Memory B cell (primary cell): ENCODE measurements at places on chromosomes 5 and 9.

GRCh38 chr9:133117271-133118178, 3.5 kb downstream of the RALGDS start:
- no peak for DNase-seq
- no peaks in the 10 kb centered on the region for H3K27me3 ChIP-seq
- peaks cover 43% of the 10 kb centered on the region for H3K4me1 ChIP-seq
- H3K36me3 ChIP-seq, result no peaks in the 10 kb centered on the region
- peak overlapping the region; percentile 9 for H3K27ac ChIP-seq

DNA sequence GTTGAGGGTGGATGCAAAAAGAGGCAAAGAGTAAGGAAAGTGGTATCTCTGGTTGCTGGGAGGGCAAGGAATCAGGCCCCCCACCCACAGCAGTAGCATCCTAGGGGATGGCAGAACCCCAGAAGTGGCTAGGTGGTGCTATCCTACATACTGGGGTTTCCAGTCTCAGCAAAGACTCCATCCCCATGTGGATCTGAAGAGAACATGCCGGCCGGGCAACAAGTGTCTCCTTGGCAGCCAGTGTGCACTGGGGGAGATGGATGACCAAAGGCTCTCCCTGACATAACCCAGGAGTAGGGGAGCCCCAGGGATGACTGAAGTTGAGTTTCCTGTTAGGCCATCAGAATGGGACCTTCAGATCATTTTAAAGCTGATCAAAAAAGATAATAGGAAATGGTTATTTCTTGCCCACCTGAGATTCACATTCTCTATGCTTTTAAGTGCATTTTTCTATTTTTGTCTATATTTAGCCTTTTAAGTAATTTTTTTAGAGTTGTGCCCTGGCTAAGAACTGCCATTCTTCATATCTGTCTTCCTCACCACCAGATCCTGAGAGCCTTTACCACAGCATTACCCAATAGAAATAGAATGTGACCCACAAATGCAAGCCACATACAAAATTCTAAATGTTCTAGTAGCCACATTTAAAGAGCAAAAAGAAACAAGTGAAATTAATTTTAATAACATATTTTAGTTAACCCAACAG, 78.7 kb upstream of the SMIM23 start:
- peaks cover 14% of the 10 kb centered on the region for H3K27me3 ChIP-seq
- DNase-seq, result no peak
- no peaks in the 10 kb centered on the region for H3K36me3 ChIP-seq
- no peak overlapping the region for H3K27ac ChIP-seq

DNA sequence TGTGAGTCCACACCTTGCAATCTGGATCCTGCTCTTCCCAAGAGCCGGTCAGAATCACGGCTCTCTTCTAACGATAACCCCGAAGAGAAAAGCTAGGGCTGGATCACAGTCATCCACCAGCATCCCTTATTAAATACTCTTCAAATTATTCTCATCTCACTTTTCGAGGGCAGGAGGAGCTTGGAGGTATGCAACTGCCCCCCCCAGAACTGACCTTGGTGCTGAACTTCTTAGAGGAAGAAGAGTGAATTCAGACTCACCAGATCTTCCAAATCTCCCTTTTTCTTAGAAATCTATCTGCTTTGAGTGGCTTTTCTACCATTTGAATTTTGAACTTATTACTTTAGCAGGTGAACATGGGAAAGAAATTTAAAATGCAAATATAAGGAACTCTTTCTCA, 75.7 kb downstream of the MED10 start:
- no peak for DNase-seq
- H3K4me3 ChIP-seq, result no peak overlapping the region
- H3K27me3 ChIP-seq, result peaks cover 2% of the 10 kb centered on the region
- peaks cover 2% of the 10 kb centered on the region for H3K36me3 ChIP-seq

DNA sequence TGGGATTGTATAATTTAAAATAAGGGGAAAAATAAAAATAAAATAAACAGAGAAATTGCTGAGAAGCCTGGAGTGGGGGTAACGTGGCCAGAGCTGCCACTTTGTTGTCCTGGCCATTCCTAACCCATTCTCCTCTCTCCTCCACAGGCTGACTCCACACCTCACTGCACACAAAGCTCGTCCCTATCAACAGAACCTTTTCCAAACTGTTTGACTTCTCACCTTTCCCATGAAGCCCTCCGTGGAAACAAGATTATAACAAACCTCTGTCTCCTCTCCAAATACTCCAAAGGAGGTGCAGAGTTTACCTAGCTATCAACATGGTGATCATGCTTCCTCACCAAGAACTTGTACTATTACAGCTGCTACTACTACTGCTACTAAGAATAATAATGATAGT, 151.1 kb downstream of the GLIS3 start:
- no peak overlapping the region for H3K27ac ChIP-seq
- no peaks in the 10 kb centered on the region for H3K36me3 ChIP-seq
- no peak overlapping the region for H3K4me3 ChIP-seq
- H3K27me3 ChIP-seq, result peaks cover 9% of the 10 kb centered on the region
- DNase-seq, result no peak

GRCh38 chr9:94794476-94795167, 68.1 kb downstream of the AOPEP start:
- no peak for DNase-seq
- H3K4me3 ChIP-seq, result no peak overlapping the region
- no peaks in the 10 kb centered on the region for H3K27me3 ChIP-seq
- H3K27ac ChIP-seq, result no peak overlapping the region
- H3K4me1 ChIP-seq, result no peaks in the 10 kb centered on the region

DNA sequence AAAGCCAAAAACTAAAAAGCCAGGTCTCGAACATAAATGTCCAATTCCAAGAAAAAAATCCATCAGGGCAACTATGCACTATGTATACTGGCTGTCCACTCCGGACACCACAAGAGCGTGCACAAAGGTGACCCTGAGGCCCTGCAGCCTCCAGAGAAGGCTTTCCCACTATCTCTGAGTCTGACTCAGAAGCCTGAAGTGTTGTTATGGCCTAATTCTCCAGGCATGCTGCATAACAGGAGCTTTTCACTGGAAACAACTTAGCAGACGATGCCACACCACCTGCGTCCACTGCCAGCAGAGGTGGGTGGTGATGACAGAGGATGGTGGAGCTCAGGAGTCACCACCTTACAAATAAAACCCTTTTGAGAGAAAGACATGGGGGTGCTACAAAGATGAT, 63.7 kb downstream of the HABP4 start:
- H3K4me3 ChIP-seq, result no peak overlapping the region
- H3K27me3 ChIP-seq, result no peaks in the 10 kb centered on the region
- no peak for DNase-seq
- H3K4me1 ChIP-seq, result no peaks in the 10 kb centered on the region
- H3K27ac ChIP-seq, result no peak overlapping the region

- no peak overlapping the region for H3K27ac ChIP-seq
- no peak for DNase-seq
- no peaks in the 10 kb centered on the region for H3K4me1 ChIP-seq
- H3K36me3 ChIP-seq, result no peaks in the 10 kb centered on the region
Measured at GRCh38 chr5:115096034-115096769, 73.5 kb downstream of the TRIM36 start.

DNA sequence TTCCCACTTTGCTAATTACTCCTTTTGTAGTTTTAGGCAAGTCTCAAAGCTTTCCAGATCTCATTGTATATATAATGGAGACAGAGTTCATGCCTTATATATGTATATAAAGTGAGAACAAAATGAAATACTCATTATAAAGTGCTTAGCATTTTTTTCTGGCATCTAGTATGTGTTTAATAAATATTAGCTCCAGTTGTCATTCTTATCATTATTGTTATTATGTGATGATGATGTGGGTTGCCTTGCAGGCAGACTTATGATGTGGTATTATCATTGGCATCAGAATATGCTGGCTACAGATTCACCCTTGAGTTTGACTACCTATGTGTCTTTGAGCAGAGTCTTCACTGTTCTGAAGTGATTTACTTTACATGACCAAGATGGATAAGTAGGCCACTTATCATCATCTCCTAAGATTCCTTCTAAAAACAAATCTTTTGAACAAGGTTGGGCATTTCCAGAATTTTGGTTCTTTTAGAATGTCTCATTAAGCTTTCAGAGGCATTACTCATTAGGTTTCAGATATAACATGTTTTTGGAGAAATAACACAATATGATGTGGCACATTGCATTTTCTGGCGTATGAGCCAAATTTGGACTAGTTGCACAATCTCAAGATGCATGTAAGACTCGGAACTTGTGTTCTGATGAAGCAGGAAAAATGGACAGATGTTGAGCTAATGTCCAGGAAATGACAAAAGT, 145.6 kb upstream of the TNC start:
- H3K4me1 ChIP-seq, result no peaks in the 10 kb centered on the region
- H3K27ac ChIP-seq, result no peak overlapping the region
- H3K4me3 ChIP-seq, result no peak overlapping the region
- no peaks in the 10 kb centered on the region for H3K27me3 ChIP-seq

GRCh38 chr5:39730006-39730405, 305.2 kb upstream of the DAB2 start:
- no peak overlapping the region for H3K4me3 ChIP-seq
- no peak for DNase-seq
- no peak overlapping the region for H3K27ac ChIP-seq
- peaks cover 2% of the 10 kb centered on the region for H3K27me3 ChIP-seq
- H3K4me1 ChIP-seq, result no peaks in the 10 kb centered on the region

DNA sequence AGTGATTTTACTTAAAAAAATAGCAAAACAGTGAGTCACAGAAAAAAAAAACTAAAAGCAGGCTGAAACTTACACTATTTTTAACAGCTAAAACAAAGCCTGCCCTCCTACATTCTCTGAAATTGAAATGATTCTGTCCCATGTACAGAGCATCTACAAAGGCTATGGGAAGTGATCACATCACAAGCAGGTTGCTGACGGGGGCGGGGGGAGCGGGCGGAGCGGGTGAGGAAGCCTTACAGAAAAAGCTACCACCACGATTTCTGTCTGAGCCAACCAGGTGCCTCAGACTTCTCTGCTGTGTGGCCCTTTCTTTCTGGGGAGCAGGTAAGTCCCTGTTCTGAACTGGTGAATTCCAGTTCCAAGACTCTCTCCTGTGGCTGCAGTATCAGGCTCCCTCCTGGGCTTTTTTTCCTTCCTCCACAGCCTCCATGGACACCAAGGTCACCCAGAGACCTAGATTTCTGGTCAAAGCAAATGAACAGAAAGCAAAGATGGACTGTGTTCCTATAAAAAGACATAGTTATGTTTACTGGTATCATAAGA, 104.9 kb downstream of the ANKRD18B start:
- peaks cover 18% of the 10 kb centered on the region for H3K27me3 ChIP-seq
- no peak overlapping the region for H3K27ac ChIP-seq
- no peak for DNase-seq
- H3K4me3 ChIP-seq, result no peak overlapping the region
- no peaks in the 10 kb centered on the region for H3K36me3 ChIP-seq

DNA sequence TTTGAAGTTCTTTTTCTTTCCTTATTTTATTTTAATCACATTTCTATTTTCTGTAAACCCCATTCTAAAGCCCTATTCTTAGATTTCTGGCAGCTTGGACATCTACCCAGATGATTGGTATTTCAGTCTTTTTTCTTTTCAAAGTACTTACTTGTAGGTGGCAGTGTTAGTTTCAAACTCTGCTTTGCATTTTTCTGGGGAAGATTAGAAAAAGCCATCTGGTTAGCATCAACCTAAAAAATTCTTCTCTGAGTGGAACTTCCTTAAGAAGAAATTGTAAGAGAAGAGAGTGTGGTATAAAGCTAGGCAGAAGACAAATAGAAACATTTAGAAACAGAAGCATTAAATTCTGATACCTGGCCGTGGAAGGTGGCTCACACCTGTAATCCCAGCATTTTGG, 17.2 kb upstream of the TENT2 start:
- no peak for DNase-seq
- no peaks in the 10 kb centered on the region for H3K27me3 ChIP-seq
- no peak overlapping the region for H3K27ac ChIP-seq
- H3K36me3 ChIP-seq, result no peaks in the 10 kb centered on the region
- H3K4me3 ChIP-seq, result no peak overlapping the region

DNA sequence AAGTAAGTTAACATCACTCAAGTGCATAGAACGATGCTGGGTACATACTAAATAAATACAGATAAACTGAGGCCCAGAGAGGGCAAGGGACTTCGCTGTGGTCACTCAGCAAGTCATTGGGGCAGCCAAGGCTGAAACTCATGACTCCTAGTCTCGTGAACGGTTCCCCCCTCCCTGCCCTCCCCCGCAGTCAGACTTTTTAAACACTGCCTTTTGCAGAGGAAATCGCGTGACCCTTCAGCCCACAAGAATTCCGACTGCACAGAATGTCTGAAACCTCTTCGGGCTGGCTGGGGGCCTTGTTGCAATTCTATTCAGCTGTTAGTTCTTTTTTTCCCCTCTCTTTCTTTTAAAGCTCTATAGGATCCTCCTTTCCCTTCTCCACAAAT, 28.1 kb downstream of the NEK6 start:
- no peak for DNase-seq
- H3K27ac ChIP-seq, result peak overlapping the region; percentile 98
- H3K4me3 ChIP-seq, result peak overlapping the region; percentile 86

DNA sequence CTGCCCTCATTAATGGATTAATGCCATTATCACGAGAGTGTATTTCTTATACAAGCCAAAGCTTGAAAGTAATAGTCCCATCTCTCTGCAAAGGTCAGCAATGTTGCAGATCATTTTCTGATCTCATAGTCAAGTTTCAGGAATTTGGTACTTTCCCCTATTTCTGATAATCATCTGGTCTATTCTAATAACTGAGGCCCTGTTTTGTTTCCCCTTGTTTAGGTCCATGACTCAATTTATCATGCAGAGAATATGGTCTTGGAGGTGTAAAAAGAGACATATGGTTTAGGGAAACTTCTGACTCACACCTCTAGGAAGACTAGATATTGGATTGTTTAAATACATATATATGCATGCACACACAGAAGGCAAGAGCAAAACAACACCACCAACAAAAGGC, 339.3 kb upstream of the NUDT12 start:
- H3K27me3 ChIP-seq, result no peaks in the 10 kb centered on the region
- no peaks in the 10 kb centered on the region for H3K4me1 ChIP-seq
- no peak overlapping the region for H3K4me3 ChIP-seq
- no peak overlapping the region for H3K27ac ChIP-seq
- no peaks in the 10 kb centered on the region for H3K36me3 ChIP-seq

- H3K4me1 ChIP-seq, result no peaks in the 10 kb centered on the region
- H3K27ac ChIP-seq, result no peak overlapping the region
- H3K27me3 ChIP-seq, result peaks cover 6% of the 10 kb centered on the region
- DNase-seq, result no peak
- no peak overlapping the region for H3K4me3 ChIP-seq
Measured at GRCh38 chr5:91052977-91053740, 330.0 kb downstream of the ARRDC3 start.

GRCh38 chr5:38831909-38832308, 13.9 kb upstream of the OSMR start:
- peaks cover 2% of the 10 kb centered on the region for H3K27me3 ChIP-seq
- H3K4me3 ChIP-seq, result no peak overlapping the region
- no peak overlapping the region for H3K27ac ChIP-seq
